ENCODE measurements at places on chromosomes 4 and X.

DNA sequence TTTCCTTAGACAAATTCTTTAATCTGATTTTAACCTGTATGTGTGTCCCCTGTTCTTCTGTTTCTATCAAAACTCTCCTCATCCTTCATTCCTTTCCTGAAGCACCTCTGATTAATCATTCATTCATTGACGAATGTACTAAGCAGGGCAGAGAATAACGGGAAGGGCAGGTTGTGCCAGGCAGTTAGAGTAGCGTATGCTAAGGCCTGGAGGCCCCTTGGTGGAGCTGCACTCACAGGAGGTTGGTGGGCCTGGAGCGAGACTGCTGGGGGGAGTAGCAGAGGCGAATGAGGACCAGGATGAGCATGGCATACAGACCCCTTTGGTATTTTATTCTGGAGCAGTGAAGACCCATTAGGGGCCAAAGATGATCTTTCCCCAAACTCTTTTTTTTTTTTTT, 22.5 kb downstream of the PTTG2 start:
- no peak for DNase-seq

- DNase-seq, result no peak
Observed at GRCh38 chr4:75308049-75308448, 206.2 kb downstream of the RCHY1 start.

- DNase-seq, result no peak
Observed at GRCh38 chr4:180423712-180424057, 1819.5 kb upstream of the TENM3 start.

DNA sequence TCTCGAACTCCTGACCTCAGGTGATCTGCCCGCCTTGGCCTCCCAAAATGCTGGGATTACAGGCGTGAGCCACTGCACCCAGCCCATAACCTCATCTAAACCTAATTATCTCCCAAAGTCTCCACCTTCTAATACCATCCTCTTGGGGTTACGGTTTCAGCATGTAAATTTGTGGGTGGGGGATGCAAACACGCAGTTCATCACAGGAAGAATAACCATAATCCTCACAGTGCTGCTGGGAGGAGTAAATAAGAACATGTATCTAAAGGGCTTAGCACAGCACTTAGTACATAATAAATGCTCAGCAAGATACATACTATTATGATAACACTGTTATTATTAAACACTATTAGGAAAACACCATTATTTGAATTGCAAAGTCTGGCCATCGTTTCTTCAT, 116.4 kb downstream of the CORIN start:
- no peak for DNase-seq

DNA sequence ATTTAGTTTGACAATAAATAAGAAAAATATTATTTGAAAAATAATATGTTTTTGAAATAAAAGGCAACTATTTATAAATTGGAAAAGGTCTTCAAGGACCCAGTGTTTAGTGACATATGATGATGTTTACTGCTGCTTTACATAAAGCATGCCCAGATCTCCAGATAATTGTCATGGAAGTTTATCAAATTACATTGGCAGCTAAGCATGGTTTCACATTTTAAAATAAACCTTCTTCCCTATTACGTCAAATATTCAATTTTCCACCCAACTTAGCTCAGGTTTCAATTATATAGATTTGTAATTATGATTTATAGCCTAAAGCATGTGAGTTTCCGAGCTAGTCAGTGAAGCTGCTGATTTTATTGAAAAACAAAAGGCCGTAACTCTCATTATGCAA, 417.2 kb downstream of the CFAP47 start:
- DNase-seq, result no peak

DNA sequence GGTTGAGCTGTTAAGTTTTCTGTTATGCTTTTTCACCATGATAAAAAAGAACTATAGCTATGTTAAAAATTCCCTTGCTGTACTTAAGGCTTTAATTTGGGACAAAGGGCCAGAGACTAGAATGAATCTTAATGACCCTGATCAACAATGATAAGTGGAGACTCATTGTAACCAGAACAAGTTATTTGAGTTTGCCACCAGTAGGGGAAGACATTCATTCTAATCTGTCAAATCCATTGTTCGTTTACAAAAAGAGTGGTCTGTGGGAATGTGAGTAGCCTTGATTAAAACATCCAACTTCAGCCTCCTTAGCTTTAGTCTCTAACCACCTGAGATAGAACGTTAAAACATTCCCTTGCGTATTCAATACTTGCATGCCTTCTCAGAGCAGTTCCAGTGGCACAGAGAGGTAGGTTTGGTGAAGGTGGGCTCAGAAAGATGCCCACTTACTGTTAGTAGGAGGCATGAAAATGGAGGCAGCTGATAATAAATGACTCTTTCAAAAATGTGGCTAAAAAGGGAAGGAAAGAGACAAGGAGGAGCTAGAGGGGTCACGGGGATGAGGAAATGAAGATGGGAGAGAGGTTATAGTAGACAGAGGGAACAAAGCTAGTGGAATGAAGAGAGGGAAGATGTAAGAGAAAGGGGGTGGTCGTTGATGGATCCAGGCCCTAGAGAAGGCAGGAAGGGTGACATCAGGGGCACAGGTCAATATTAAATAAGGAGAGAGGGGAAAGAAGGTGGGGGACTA, 66.2 kb downstream of the EGF start:
- DNase-seq, result peak; percentile 37

- peak; percentile 26 for DNase-seq
Observed at GRCh38 chr4:14254252-14254651, 626.7 kb upstream of the BOD1L1 start.

- DNase-seq, result no peak
Observed at GRCh38 chrX:46582325-46582724, 8.8 kb downstream of the CHST7 start.

- no peak for DNase-seq
Observed at GRCh38 chrX:21529771-21530170, 128.4 kb downstream of the KLHL34 start.

- DNase-seq, result no peak
Observed at GRCh38 chr4:174316954-174317353, 33.2 kb downstream of the CEP44 start.

- DNase-seq, result no peak
Observed at GRCh38 chr4:168632301-168632725, 135.5 kb downstream of the PALLD start.

DNA sequence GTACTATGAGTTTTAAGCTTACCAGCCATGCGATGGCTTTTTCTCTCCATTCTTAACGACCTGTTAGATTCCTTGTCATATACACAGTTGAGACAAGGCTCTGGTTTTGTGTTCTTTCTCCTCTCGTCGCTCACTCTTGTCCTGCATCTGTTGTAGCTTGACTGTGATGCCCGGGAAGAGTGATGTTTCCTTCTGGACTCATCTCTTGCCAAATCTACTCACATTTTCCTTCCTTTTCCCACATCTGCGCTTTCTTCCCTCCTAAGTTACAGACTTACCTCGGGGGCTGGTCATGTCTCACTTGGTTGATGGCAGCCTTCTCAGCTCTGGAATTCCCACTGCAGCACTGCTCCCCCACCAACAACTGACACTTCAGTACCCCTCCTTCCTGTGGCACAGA, 4.8 kb upstream of the MAP7D3 start:
- no peak for DNase-seq

DNA sequence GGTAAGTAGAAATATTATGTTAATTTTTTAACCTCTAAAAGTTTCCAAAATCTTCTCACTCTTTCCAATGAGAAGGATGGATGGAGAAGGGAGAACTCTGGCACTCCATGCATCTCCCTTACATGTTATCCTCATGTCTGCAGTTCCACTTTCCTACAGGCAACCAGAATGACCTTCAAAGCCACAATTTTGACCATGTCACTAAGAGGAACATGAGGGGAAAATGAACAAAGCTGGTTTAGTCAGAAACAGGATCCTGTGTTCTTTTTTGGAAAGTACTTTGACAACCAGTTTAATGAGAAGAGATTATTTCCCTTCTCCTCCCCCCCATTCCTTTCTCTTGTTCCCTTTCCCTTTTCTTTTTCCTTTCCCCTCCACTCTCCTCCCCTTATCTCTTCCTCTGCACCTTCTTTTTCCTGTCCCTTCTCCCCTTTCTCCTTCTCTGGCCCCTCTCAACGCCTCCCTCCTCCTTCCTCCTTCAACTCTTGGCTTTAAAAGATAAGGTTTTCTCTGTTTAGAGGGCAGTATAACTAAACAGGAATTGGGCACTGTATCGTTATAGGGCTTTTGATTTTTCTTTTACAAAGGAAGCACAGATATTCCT, 42.5 kb downstream of the DTHD1 start:
- peak; percentile 85 for DNase-seq

DNA sequence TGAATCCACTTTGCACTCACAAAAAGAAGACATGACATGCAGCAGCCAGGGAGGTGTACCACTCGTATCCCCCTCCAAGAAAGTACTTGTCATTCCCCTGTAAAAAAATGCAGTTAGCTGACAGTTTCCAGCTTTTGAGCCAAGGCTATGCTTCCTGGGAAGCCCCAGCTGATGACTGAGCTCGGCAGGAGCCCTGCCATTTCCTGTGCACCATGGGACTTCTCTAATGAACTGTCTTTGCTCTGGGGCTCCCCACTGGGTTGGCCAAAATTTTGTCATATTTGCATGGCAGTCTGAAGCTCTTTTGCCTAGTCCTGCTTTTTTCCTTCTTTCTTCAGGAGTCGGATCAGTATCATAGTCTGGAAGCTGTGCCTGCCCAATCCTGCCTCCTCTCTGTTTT, 104.5 kb upstream of the MAOA start:
- DNase-seq, result no peak

- DNase-seq, result no peak
Observed at GRCh38 chrX:101262590-101262989, 28.5 kb downstream of the TAF7L start.

- DNase-seq, result no peak
Observed at GRCh38 chr4:76784237-76784636, 113.7 kb downstream of the SOWAHB start.

DNA sequence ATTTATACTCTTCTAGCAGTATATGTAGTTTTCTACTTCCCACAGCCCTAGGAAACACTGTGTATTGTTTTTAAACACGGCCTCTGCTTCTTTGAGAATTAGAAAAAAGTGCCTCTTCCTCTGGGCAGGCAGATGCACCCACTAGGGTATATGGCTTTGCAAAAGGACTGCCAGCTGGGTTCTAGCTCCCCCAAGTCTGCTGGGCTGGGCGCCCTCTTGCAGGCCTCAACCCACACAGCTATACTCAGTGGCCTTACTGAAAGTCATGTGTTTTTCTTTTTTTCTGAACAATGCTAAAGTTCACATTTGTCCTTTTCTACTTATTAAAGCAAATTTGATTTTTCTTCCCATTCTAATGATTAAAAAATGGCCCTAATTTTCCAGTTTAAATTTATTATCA, 35.5 kb upstream of the BMPR1B start:
- DNase-seq, result no peak

GRCh38 chr4:15368856-15369255, 59.0 kb upstream of the C1QTNF7 start:
- peak; percentile 62 for DNase-seq

GRCh38 chr4:100022792-100023222, 72.7 kb upstream of the H2AZ1 start:
- DNase-seq, result no peak

DNA sequence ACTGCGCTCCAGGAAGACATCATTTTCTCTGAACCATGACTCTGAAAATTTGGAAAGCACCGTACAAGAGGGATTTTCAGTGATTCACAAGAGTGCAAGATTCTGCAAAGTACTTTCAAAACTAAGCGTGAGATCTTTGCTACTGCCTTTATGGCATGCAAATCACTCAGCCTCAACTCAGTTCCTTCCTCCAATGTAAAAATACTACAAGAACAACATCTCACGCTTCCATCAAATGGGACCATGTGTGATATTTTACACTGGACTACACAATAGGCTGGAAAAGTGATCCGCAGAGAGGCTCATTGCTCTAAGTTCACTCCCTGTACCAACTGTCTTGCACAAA, 674 bp upstream of the IL15 start:
- peak; percentile 84 for DNase-seq

GRCh38 chr4:180560896-180561295, 1682.3 kb upstream of the TENM3 start:
- peak; percentile 44 for DNase-seq

GRCh38 chrX:78643874-78644273, 15.3 kb downstream of the RTL3 start:
- no peak for DNase-seq

GRCh38 chrX:19640693-19641374, 125.5 kb upstream of the MAP3K15 start:
- no peak for DNase-seq

DNA sequence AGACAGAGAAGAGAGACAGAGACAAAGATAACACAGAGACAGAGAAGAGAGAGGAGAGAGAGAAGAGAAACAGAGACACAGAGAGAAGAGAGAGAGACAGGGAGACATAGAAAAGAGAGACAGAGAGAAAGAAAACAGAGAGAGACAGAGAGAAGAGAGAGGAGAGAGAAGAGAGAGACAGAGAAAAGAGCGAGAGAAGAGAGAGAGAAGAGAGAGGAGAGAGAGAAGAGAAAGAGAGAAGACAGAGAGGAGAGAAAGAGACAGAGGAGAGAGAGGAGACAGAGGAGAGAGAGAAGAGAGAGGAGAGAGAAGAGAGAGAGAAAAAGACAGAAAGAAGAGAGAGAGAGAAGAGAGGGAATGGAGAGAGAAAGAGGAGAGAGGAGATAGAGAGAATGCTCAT, 601.1 kb upstream of the PRKX start:
- no peak for DNase-seq

- DNase-seq, result no peak
Observed at GRCh38 chr4:153137677-153138630, 66.3 kb upstream of the TRIM2 start.

- no peak for DNase-seq
Observed at GRCh38 chr4:105758958-105759357, 50.4 kb downstream of the GSTCD start.

DNA sequence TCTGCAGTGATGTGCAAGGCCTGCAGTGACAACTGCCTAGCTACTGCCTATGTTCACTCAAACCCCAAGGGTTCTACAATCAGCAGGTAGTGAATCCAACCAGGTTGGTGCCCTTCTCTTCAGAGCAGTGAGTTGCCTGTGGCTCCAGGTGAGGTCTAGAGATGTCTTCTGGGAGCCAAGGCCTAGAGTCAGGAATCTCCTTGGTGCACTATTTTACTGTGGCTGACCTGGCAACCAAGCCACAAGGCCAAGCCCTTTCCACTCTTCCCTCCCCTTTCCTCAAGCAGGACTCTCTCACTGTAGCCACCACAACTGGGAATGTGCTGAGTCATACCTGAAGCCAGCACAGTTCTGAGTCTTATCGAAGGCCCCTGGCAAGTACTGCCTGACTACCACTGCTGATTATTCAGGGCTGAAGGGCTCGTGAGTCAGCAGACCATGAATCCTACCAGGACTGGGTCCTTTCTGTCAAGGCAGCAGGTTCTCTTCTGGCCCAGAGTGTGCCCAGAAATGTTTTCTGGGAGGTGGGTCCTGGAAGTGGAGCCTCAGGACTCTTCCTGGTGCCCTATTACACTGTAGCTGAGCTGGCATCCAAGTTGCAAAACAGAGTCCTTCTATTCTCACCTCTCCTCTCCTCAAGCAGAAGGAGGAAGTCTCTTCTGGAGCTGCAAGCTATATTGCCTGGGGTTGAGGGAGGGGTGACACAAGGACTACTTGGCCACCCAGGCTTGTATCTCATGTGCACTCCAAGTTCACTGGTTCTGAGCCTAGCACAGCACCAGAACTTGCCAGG, 111.6 kb downstream of the BTC start:
- DNase-seq, result no peak

GRCh38 chrX:125736008-125736729, 416.5 kb downstream of the TEX13C start:
- no peak for DNase-seq

GRCh38 chr4:183300655-183301054, 19.4 kb downstream of the CLDN22 start:
- DNase-seq, result no peak

Measured in inflammatory macrophage treated with lipopolysaccharide for 4 hours (primary cell).